ENCODE measurements at places on chromosomes 5 and 9.

DNA sequence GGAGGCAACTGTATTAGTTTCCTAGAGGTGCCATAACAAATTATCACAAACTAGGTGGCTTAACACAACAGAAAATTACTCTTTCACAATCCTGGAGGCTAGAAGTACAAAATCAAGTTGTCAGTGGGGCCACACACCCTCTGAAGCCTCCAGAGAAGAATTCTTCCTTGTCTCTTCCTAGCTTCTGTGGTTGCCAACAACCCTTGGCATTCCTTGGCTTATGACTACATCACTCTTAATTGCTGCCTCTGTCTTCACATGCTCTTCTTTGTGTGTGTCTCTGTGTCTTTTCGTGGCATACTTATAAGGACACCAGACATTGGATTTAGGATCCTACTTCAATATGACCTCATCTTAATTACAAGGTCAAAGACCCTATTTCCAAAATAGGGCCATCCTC is 327.5 kb downstream of the CHSY3 start:
- DNase-seq = no peak

GRCh38 chr9:89189215-89189614 is 10.6 kb upstream of the SHC3 start:
- DNase-seq = no peak

GRCh38 chr5:172395483-172395882 is 58.8 kb downstream of the SH3PXD2B start:
- DNase-seq = no peak

- DNase-seq = no peak
Observed at GRCh38 chr5:140342287-140342686, 4.1 kb downstream of the HBEGF start.

DNA sequence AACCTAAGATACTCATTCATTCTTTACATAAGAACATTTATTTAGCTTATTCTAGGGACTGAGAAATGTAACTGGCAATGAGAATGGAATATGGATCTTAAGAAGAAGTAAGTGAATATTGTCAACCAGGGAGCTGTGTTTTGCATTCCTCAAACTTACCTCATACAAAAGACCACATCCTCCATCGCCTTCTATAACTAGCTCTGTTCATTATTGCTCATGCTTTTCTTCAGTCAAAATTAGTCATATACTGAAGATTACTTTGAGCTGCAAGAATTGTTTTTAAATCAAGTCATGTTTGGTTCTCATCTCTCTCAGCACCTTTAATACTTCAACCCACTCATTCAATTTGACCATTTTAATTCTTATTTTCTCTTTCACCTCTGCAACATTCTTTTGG is 140.3 kb upstream of the RASA1 start:
- no peak for DNase-seq

- no peak for DNase-seq
Observed at GRCh38 chr5:164597293-164597900, 1092.0 kb downstream of the MAT2B start.

GRCh38 chr9:116643691-116644090 is 43.4 kb upstream of the TRIM32 start:
- no peak for DNase-seq

DNA sequence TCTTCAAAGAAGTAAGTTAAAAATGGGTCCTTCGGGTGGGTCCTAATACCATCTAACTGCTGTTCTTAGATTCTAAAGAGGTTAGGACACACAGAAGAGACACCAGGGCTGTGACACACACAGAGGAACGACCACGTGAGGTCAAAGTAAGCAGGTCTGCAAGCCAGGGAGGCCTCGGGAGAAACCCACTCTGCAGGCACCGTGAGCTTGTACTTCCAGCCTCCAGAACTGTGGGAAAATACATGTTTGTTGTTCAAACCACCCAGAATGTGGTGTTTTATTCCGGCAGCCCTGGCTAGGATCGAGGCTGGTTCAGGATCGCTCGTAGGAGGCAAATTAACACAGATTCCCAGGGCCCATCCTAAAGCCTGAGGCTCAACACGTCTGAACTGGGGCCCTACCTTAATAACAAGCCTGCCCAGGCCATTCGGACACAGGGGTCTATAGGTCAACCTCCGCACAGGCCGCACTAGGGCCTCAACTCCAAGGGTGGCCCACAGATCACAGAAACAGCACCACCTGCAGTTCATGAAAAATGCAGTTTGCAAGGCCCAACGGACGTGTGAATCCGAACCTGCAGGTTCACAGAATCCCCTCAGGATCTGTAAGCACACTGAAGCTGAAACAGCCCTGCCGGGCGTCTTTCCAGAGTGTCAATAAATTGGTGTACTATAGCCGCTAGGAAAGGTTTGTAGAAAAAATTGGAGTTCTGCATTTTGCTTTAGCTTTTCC is 7.1 kb downstream of the MED10 start:
- no peak for DNase-seq

GRCh38 chr5:179612577-179613459 is 10.7 kb downstream of the HNRNPH1 start:
- DNase-seq = no peak

DNA sequence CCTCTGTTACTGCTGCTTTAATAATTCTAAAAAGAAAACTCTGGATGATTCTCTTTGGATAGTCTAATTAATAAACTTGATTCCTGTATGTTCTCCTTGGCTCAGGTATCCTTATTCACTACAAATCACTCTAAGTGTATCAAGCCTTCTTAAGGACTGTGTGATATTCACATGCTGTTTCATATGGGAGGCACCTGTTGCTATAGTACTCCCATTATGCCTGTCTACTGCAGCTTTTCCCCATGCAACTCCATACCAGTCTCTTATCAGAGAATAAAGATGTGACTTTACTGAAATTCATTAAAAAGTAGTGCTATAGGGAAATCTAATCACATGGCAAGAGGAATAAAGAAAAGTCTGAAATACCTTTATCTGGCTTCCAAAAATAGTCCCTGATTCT is 14.7 kb downstream of the BRD8 start:
- DNase-seq = no peak

- no peak for DNase-seq
Observed at GRCh38 chr5:10339058-10339811, 14.3 kb upstream of the MARCHF6 start.

All from activated CD8-positive, alpha-beta memory T cell treated with anti-CD3 and anti-CD28 coated beads, Interleukin-2, amount 50 U/mL, for 4 hours (primary cell).